Activated T-helper 1 cell treated with anti-CD3 and anti-CD28 coated beads, Interleukin-2, amount 50 U/mL, for 16 hours (primary cell): ENCODE measurements at places on chromosomes 1 and 21.

- DNase-seq: no peak
These were observed 57.2 kb downstream of the EPHB2 start for GRCh38 chr1:22767852-22768251.

GRCh38 chr1:208047476-208047934 lies 136.6 kb upstream of the CD34 start:
- no peak for DNase-seq

DNA sequence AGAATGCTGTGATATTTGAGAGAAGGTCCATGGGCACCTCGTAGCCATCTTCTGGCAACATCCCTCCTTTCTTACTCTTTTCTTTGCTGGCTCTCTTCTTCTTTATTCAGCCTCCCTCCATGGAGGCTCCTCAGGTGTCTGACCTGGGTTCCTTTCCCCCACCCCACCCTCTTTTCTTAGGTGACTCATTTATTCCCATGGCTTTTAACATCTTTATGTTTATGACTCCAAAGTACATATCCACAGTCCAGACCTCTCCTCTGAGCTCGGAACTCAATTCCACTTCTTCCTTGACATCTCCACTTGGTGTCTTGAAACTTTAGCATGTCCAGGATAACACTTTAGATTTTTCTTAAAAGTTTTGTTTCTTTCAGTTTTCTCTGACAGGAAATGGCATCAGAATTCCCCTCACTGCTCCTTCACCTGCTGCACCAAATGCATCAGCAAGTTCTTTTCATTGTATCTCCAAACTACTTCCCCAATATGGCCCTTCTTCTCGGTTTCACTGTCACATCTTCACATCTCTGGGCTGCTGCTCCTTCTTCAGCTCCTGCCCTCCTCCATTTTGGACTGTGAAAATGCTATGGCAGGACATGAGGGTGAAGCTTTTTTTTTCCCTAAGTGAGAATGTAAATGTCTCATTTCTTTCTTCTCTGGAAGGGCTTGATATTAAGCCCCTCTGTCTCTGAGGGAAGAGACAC lies 95.9 kb downstream of the GIPC2 start:
- DNase-seq: no peak

DNA sequence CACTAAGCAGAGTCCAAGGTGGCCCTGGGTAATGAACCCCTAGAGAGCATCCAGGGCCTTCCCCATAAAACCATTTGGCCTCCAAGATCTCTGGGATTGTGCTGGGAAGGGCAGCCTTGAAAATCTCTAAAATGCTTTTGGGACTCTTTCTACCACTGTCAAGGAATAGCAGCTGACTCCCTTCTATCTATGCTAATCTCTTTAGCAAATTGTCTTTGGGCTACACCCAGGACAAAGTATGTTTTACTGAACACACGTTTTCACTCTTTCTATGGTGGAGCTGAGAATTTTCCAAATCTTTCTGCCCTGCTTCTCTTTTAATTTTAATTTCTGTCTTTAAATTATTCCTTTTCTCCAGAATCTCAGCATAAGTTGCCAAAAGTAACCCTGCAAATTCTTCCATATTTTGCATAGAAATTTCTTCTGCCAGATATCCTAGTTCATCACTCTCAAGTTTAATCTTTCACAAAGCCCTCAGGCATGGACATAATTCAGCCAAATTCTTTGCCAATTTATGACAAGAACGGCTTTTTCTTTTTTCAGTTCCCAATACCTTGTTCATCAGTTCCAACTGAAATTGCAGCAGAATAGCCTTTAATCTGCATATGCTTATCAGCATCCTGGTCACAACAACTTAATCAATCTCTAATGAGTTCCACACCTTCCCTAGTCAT lies 687.0 kb upstream of the ADGRL4 start:
- DNase-seq: no peak

GRCh38 chr1:113197719-113198330 lies 124.8 kb downstream of the LRIG2 start:
- no peak for DNase-seq

DNA sequence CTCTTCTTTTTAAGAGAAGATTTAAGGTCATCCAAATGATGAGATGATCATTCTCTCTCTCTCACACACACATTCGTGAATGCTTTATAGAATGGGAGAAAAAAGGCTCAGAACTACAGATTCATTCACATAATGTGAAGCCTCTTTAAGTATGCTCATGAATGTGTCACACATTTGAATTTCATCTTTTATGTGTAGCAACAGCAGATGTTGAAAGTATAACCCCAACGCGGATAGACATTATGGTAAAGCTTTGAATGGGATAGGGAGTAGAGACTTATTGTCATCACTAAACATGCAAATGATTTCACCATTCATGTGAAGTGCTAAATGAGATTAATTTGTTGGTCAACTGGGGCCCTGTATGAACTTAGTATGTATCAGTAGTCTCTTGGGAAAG lies 15.7 kb upstream of the PKN2 start:
- DNase-seq: no peak

DNA sequence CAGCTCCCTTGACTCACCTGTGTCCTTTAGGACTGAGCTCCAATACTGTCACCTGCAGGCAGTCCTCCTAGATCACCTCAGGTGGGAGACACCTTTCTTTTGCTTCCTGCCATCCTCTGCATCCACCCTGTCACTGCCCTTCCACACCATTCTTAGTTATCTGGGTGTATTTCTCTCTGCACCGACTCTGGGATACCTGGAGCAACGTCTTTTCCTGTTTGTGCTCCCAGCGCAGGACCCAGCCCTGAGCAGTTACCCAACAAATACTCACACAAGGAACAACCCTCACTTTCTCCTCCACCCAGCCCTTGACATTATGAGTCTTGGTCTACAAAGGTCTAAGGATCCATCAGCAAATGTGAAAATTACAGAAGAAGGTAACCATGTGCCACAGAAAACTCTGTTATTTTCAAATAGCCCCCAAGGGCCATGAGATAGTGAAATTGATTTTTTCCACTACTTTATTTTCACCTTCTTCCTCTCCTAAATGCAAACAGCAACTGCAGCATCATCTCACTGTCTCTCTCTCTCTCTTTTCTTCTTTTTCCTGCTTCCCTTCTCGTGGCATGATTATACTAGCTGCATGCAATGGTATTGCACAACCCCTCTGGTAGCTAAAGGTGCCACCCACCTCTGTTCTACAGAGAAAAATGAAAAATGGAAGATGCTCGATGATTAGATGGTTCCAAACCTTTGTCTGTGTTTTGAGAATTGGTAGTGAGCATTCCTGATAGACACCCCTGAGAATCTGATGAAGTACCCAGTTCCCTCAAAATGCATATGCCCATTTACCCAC lies 89.0 kb downstream of the MIS18A start:
- DNase-seq: no peak

- no peak for DNase-seq
These were observed at the start of gene CD84 for GRCh38 chr1:160579216-160579701. TSS of gene CD84 (minus strand) at chr1:160579496. CDS start at chr1:160579437, 59 bp downstream.

DNA sequence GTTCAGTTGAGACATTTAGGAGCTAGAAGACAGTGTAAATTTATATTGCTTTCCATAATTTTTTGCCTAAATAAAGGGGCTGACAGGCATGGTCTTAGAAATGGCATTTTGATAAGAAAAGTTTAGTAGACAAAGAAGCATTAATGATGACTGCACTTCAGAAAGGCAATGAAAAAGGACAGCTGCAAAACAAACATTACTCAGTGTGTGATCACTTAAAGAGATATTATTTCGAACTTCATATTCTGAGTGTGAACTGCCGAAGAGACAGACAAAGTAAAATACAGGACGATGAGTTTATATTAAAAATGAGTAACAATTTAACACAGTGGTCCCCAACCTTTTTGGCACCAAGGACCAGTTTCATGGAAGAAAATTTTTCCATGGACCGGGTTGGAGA lies 243.1 kb downstream of the DPYD start:
- DNase-seq: no peak

- DNase-seq: peak; percentile 35
These were observed 44.1 kb upstream of the SLC25A33 start for GRCh38 chr1:9494936-9495758.

GRCh38 chr1:15282038-15282437 lies 35.0 kb downstream of the FHAD1 start:
- DNase-seq: no peak

DNA sequence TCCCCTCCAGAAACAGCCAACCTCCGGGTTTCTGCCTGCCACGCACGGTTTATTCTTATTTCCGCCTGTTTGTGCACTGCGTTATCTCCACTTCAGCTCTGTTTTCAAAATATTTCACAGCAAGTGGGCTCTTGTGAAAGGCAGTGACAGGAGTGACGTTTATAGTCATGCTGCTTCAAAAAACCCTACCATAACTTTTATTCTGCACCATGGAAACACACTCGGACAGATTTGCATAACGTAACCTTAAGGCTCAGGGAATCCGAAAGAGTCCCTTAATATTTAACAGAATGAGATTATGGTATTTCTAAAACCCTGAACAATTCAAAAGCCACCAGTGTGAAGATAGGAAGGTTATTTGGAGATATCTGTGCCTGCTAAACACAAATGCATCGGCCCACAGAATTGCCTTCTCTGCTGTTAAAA lies 782 bp upstream of the SDE2 start:
- no peak for DNase-seq

DNA sequence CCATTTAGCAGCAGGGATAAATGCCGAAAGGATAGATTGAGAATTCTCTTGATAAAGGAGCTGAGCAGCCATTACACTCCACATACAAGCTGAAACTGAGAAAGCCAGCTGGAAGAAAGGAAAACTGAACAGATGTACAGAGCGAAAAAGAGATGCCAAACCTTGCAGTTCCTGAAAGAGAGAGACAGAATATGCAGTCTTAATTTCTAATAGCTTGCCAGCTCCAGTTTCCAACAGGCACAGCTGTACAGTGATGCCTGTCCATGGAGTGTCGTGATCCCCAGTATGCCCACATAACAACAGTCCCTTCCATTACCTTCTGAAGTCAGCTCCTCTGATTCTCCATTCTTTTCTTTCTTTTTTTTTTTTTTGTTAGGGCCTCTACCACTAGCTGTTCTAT lies 22.7 kb downstream of the ABL2 start:
- no peak for DNase-seq

DNA sequence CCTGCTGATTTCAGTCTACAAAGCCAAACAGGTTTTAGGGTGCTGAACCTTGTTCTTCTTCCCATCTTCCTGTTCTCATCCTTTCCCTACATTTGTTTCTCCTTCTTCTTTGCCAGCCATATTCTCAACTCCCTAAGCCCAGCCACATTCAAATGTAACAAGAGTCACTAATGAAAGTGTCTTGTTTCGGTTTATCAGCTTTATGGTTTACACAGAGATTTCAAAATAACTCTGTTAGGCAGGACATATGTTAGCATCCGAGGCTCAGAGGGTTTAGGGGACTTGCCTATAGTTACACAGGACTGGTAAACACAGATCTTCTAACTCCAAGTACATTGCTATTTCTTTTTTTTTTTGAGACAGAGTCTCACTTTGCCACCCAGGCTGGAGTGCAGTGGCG lies 61.3 kb downstream of the NDUFS5 start:
- DNase-seq: no peak

- no peak for DNase-seq
These were observed 19.8 kb downstream of the SPOCD1 start for GRCh38 chr1:31795801-31796621.

GRCh38 chr1:110309139-110309538 lies 30.0 kb upstream of the RBM15 start:
- no peak for DNase-seq
